ENCODE measurements at places on chromosomes 13 and 19.
A peak's percentile ranks its signal among the peaks of the same experiment; 100 is the strongest.

DNA sequence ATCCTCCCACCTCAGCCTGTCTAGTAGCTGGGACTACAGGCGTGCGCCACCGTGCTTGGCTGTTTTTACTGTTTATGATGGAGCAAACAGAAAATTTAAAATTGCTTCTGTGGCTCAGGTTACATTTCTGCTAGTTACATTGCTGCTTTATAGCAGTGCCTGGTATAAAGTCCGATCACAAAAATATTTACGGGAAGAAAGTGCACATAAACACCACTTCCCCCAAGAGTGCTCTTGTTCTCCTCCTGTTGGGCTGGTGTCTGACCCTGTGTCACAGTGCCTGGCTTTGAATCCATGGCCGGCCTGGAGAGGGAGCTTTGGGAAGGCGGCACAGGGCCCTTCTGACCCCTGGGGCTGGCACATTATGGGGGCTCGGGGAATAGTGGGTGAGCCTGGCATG is 11.9 kb downstream of the PRKACA start:
- no peak for DNase-seq

DNA sequence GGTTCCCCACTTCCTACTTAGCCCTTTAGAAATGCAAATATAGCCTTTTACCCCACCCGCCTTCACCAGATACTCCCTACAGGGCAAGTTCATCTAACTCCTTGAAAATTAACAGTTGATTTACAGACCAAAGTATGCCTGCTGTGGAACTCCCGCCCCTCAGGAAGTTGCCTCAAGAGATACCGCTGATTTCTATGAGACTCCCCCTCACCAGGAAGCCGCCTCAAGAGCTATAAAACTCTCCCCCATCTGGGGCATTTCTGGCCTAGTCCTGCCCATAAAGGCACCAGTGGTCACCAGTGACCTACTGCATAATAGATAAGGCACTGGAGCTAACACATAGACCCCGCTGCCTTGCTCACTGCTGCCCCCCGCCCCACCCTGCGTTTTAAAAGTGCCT is 201.7 kb upstream of the UBL3 start:
- no peak for DNase-seq

DNA sequence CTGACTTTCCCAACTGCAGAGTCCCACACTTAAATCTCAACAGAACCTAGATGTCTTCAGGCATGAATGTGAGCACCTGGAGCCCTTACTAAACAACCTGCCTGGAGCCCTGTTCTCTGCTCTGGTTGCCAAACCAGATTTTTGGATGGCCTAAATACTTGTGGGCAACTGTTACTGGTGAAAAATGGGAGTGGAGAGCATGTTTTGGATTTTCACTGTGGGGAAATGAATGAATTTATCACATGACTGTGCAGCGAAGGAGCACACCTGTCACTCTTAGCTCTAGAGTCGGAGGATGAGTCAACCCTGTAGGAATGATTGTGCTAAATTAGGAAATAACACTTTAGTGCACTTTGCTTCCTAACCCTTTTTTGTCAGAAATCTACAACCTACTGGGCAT is 30.3 kb downstream of the SHISA2 start:
- no peak for DNase-seq

- no peak for DNase-seq
Observed at GRCh38 chr13:72514146-72514545, 213.3 kb downstream of the MZT1 start.

- no peak for DNase-seq
Observed at GRCh38 chr13:114025405-114025713, 51.5 kb upstream of the C13orf46 start.

DNA sequence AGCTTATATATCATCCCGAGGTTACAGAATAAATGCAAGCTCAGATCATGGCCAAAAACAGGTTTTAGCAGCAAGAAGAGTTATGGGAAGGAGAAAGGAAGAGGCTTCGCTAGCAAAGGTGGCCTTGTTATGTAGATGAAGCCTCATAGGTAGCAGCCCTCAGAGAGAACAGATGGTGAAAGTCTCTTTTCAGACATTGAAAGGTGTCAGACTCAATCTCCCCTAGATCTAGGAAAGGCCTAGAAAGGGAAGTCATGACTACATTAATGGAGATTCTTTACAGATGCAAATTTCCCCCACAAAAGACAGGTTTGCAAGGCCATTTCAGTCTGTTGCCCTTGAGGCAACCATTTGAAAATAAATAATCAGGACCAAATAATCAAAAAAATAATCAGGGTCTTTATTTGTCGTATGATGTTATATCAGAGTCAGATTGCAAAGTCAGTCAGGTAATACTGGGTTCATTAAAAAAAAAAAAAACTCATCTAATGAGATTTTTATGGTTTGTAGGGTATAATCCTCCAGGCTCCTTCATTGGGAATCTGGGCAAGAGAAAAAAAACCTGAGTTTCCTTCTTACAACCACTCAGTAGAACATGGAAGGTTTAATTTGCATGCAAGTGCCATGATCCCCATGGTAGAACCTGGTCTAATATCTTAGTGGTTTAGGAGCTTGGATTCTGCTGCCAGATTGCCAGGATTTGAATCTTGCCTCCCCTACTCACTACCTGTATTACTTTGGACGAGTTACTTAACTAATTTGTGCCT is 50.8 kb upstream of the HTR2A start:
- no peak for DNase-seq

DNA sequence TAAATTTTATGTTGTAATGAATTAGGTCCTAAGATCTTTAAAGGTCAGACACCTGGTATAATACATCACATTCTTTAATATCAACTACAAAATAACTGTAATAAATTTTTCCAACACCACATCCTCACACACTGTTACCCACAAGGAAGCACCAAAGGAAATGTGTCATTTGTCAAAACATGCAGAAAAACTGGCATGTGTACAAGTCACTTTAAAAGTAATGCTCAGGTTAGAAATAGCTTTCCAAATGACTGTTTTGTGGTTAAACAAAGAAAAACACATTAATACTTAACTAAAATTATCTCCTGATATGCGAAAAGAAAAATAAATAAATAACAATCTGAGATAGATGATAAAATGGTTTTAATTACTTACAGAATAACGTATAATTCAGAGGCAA is 74.7 kb downstream of the MZT1 start:
- no peak for DNase-seq

- no peak for DNase-seq
Observed at GRCh38 chr19:15457701-15458484, 6.5 kb downstream of the RASAL3 start.

DNA sequence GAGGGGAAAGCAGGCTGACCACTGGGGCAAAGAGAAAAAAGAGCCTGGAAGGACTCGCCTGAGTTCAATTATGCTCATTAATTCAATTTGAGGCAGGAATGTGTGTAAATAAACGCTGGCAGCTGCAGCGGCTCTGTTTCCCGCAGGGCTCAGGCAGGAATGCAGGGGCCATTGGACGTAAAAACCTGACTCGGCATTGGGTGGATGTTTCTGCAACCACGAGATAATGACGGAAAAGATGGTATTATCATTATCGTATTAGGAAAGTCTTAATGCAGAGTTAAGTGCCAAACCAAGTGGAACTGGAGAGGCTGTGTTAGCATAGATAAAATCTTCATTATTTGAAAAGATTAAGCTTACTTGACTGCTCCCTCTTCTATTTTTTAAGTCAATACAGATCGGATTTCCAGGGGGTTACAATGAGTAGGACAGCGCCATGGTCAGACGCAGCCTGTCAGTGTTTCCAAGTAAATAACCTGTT is 169.8 kb downstream of the SHISA2 start:
- peak; percentile 74 for DNase-seq

- DNase-seq: no peak
Observed at GRCh38 chr13:94339116-94339687, 140.3 kb downstream of the DCT start.

GRCh38 chr13:83829810-83830209 is 52.5 kb downstream of the SLITRK1 start:
- DNase-seq: no peak

GRCh38 chr13:24005755-24006281 is 108.5 kb upstream of the C1QTNF9B start:
- no peak for DNase-seq

- peak; percentile 9 for DNase-seq
Observed at GRCh38 chr19:42255766-42256745, 1.1 kb upstream of the ERF start.

DNA sequence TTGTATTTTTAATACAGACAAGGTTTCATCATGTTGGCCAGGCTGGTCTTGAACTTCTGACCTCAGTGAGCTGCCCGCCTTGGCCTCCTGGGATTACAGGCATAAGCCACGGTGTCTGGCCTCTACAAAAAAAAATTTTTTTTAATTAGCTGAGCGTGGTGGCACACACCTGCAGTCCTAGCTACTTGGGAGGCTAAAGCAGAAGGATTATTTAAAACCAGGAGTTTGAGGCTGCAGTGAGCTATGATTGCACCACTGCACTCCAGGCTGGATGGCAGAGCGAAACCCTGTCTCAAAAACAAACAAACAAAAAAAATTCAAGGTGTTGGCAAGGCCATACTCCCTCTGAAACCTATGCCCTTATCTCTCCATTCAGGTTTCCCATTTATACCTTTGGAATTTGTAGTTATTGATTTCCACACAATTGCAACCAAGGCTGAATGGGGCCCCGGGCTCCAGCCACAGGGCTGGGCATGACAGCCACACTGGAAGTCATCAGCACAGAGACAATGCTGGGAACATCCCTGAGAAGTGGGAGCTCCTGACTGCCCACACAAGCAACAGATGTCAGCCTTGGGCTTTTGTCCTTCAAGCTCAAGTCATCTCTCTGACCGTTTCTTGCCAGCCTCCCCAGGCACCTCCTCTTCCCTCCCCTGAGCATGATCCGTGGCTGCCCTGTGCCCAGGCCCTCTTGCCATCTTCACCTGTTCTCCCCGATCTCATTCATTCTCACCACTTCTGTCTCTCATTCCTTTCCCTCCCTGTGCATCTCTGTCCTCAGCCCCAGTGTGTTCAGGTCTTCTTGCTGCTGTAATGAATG is 27.2 kb upstream of the CALM3 start:
- DNase-seq: no peak

- DNase-seq: peak; percentile 27
Observed at GRCh38 chr13:52012512-52012836, 276 bp downstream of the ALG11 start.

GRCh38 chr19:10929402-10929794 is 787 bp downstream of the TIMM29 start:
- DNase-seq: no peak

GRCh38 chr13:71524245-71524612 is 342.8 kb downstream of the DACH1 start:
- DNase-seq: peak; percentile 35

DNA sequence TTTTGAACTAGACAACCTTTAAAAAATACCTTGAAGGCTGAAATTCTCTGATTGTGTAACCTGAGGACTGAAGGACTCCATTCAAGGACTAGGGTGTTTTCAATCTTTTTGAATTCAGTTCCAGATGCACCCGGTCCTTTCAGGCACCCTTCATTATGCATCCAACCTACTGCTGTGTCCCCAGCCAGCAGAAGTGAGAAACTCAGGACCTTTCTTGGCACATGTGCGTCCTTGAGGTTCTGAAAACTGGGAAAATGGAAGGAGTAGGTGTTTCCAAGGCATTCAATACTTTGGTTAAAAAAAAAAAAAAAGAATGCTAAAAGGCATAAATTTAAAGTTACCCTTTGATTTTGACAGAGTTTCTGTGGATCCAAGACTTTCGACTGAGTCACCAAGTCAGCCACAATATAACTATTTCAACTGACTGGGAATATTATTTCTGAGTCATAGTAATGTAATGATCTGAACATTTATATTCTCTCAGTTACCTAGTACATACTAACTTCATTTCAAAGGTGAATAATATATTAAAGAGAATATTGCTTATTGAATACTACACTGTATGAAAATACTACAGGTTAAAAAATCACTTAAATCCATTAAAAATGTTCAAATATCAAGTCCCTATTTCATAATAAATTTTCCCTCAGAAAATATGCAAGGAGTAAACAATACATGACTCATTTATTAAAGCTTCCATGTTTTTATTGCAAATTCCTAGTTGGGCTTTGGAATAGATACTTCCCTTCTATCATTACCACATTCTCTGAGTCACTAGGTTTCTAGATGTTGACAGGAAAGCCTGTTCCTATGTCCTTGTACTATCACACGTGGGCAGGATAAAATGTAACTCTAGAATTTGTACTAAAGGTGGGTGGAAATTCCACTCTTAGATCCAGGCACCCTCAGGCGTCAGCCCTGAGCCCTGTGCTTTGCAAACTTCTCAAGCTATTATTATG is 2.4 kb upstream of the ITGBL1 start:
- DNase-seq: no peak

DNA sequence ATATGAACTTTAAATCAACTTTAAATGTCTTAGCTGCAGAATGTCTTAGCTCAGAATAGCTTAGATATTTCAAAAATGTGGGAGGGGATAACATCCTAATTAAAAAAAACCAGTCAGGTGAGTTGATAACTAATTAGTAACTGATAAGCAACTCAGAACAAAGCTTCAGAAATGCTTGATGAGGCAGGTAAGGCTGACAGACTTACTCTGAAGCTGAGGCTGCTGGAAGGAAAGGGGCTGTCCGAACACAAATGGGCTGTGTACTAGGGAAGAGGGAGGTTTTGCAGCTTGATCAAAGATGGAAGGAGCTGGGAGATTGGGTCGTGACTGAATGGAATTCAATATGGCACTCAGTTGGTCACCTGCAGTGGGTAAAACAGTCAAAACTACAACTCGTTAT is 91.2 kb upstream of the FBXL3 start:
- no peak for DNase-seq

DNA sequence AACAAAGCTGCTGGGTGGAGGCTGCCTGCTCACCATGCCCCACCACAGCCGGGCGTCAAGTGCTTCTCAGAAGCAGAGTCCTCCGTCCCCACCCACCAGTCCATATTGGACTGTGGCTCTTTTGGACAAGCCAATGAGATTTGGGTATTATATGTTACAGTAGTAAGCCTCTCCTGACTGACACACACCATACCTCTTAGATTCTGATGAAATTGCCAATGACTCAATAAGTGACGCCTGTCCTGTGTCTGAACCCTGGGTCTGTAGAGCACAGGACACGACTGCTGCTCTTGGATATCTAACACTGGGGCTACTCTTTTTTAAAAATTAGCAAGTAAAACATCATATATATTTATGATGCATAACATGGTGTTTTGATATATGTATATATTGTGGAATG is 44.8 kb upstream of the UBAC2 start:
- no peak for DNase-seq

- DNase-seq: no peak
Observed at GRCh38 chr19:10408511-10409283, 5.4 kb upstream of the CDC37 start.

DNA sequence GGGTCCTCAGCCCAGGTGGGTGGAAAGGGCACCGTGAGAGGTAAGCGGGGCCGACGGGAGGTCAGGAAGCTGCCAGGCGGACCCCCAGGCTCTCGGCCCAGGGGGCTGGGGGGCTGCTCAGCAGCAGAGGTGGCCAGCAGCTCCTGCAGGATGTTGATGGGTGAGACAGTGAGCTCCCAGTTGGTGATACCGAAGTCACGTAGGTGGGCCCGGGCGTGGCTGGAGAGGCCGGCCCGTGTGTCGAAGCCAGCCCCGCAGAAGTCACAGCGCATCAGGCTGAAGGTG is 13.0 kb downstream of the WIZ start:
- DNase-seq: no peak

DNA sequence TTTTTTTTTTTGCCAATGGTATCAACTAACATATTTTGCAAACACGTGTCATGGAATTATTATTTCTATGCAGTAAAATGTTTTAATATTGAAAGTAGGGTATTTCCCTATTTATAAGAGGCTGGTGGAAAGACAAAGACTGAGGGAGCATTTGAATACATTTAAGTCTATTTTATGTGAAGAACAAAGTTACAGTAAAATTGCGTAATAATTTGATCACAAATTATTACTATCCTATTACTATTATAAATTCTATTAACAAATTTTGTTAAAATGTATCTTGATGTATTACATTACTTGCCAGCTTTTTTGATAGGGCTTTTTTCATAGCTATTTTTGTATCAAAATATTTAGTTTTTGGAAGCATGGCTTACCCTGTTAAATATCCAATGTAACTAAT is 58.4 kb downstream of the GPC5 start:
- no peak for DNase-seq
